ENCODE measurements at places on chromosomes 5 and 9. TPM values are rescaled to one million over a fixed set of nuclear protein-coding genes. Genes with fewer than 3 reads are reported as not detected.

GRCh38 chr5:24786108-24786507 lies 141.3 kb upstream of the CDH10 start:
- no peak overlapping the region for H3K27ac ChIP-seq
- DNase-seq: no peak
- no peaks in the 10 kb centered on the region for H3K27me3 ChIP-seq

DNA sequence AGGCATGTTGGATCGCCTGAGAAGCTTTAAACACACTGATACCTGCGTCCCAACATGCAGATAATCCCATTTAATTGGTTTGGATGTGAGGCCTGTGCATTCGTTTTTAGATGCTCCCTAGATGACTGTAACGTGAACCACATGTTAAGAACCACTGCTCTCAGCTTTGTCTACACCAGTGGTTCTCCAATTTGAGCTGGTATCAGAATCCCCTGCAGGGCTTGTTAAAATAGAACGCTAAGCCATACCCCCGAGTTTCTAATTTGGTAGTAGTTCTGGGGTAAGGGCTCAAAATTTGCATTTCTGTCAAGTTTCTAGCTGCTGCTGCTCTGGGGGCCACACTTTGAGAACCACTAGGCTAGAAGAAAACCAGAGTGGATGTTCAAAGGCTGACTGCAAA lies 74.7 kb downstream of the S1PR3 start:
- H3K4me1 ChIP-seq: no peaks in the 10 kb centered on the region
- no peak for DNase-seq
- H3K4me3 ChIP-seq: no peak overlapping the region
- no peak overlapping the region for H3K27ac ChIP-seq
- no peaks in the 10 kb centered on the region for H3K36me3 ChIP-seq

GRCh38 chr5:92548346-92548745 lies 1032.7 kb downstream of the NR2F1-AS1 start:
- H3K36me3 ChIP-seq: no peaks in the 10 kb centered on the region
- H3K4me3 ChIP-seq: no peak overlapping the region
- no peak for DNase-seq
- no peaks in the 10 kb centered on the region for H3K27me3 ChIP-seq
- H3K27ac ChIP-seq: no peak overlapping the region

GLDC gene
- total RNA-seq: not detected

REEP2 gene
- total RNA-seq: 0.40 TPM

C1QTNF2 gene
- total RNA-seq: not detected

TEK gene
- not detected for total RNA-seq

- H3K36me3 ChIP-seq: peaks cover 4% of the 10 kb centered on the region
- H3K27me3 ChIP-seq: no peaks in the 10 kb centered on the region
- DNase-seq: no peak
- no peak overlapping the region for H3K27ac ChIP-seq
These were observed 55.4 kb downstream of the FXN start for GRCh38 chr9:69090946-69091345.

DNA sequence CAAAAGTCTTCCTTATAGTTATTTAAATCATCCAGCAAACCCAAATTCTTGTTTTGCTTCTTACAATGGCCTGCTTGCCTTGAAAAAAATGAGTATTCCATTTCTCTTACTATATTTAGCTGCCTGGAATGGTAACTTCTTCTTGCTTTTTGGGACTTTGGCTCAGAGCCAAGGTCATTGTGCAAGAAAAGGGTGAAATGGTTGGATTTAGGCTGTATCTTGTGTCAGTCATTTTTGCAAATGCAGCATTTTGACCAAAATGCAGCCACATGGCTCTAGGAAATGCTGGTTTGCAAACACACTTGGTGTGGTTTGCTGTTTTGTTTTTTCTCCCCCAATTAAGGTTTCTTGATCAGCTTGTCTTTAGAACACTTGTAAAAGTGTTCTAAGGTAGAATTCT lies 133.3 kb upstream of the ELL2 start:
- H3K36me3 ChIP-seq: no peaks in the 10 kb centered on the region
- H3K27ac ChIP-seq: no peak overlapping the region
- no peaks in the 10 kb centered on the region for H3K27me3 ChIP-seq
- no peaks in the 10 kb centered on the region for H3K4me1 ChIP-seq
- no peak overlapping the region for H3K4me3 ChIP-seq

TMOD1 gene
- total RNA-seq: 0.86 TPM

FOXD1 gene
- total RNA-seq: not detected

DNA sequence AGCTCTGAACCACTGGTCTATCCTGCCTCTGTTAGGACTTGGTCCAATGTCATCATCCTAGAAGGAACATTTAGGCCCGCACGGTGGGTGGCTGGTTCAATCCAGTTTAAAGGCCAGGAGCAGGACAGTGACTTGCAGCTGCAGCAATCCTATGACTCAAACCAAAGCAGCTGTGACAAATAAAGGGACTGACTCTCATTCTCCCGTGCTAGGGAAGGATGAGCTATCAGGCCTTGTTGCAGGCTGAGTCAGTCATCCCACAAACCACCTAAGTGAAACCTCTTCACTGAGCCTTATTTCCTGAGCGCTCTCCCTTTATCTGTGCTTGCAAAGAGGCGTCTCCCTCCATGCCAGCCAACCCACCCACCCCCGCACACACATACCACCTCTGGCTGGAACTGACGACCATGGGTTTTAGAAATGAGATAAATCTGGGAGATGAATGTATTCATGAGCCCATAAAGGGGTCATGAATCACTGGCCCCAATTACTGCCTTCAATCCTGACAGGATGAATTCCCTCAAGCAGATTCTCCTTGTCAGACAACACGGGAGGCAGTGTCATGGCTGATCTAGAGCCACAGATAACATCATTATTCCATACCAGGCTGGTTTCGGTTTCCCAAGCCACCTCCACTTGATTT lies 93.4 kb downstream of the KCNIP1 start:
- no peaks in the 10 kb centered on the region for H3K4me1 ChIP-seq
- H3K4me3 ChIP-seq: no peak overlapping the region
- H3K27ac ChIP-seq: no peak overlapping the region
- no peaks in the 10 kb centered on the region for H3K36me3 ChIP-seq

DNA sequence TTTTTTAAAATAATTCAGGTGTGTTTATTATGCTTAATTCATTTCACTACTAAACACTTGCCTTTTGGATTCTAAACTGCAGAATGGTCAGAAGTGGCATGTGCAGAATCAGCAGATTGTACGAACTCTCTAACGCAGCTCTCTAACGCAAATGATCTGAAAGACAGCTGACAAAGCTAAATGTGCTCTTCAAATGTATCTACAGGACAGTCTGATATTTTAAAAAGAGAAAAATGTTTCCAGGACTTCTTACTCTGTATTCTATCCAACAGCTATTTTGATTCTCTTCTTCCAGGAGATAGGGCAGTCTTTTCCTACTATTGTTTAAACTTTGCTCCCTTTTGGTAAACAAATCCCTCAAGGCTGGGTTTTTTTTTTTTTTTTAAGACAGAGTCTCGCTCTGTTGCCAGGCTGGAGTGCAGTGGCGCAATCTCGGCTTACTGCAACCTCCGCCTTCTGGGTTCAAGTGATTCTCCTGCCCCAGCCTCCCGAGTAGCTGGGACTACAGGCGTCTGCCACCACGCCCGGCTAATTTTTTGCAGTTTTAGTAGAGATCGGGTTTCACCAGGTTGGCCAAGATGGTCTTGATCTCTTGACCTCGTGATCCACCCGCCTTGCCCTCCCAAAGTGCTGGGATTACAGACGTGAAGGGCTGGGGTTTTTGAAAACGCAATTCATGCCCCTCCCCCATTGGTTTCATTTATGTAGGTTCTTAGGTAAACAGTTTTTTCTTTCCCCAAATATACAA lies 1.2 kb downstream of the NMRK1 start:
- peaks cover 62% of the 10 kb centered on the region for H3K4me1 ChIP-seq
- peak overlapping the region; percentile 99 for H3K4me3 ChIP-seq
- H3K27ac ChIP-seq: peak overlapping the region; percentile 98
- no peak for DNase-seq
- H3K36me3 ChIP-seq: peaks cover 9% of the 10 kb centered on the region
- H3K27me3 ChIP-seq: no peaks in the 10 kb centered on the region

PRLR gene
- not detected for total RNA-seq

GRCh38 chr9:137021979-137022661 lies 5.9 kb downstream of the ABCA2 start:
- H3K27me3 ChIP-seq: no peaks in the 10 kb centered on the region
- no peak overlapping the region for H3K4me3 ChIP-seq
- no peaks in the 10 kb centered on the region for H3K36me3 ChIP-seq
- DNase-seq: peak; percentile 71

SOX30 gene
- total RNA-seq: 0.44 TPM

GRCh38 chr5:95940758-95941682 lies 20.6 kb downstream of the ELL2 start:
- no peaks in the 10 kb centered on the region for H3K4me1 ChIP-seq
- H3K27me3 ChIP-seq: no peaks in the 10 kb centered on the region
- H3K36me3 ChIP-seq: no peaks in the 10 kb centered on the region
- H3K4me3 ChIP-seq: no peak overlapping the region
- DNase-seq: no peak
- H3K27ac ChIP-seq: no peak overlapping the region

LECT2 gene
- not detected for total RNA-seq

ERGIC1 gene
- 53.1 TPM for total RNA-seq

GRCh38 chr9:23829580-23830475 lies 3.8 kb upstream of the ELAVL2 start:
- no peaks in the 10 kb centered on the region for H3K4me1 ChIP-seq
- H3K4me3 ChIP-seq: no peak overlapping the region
- peaks cover 7% of the 10 kb centered on the region for H3K27me3 ChIP-seq
- no peak overlapping the region for H3K27ac ChIP-seq
- H3K36me3 ChIP-seq: no peaks in the 10 kb centered on the region

DNA sequence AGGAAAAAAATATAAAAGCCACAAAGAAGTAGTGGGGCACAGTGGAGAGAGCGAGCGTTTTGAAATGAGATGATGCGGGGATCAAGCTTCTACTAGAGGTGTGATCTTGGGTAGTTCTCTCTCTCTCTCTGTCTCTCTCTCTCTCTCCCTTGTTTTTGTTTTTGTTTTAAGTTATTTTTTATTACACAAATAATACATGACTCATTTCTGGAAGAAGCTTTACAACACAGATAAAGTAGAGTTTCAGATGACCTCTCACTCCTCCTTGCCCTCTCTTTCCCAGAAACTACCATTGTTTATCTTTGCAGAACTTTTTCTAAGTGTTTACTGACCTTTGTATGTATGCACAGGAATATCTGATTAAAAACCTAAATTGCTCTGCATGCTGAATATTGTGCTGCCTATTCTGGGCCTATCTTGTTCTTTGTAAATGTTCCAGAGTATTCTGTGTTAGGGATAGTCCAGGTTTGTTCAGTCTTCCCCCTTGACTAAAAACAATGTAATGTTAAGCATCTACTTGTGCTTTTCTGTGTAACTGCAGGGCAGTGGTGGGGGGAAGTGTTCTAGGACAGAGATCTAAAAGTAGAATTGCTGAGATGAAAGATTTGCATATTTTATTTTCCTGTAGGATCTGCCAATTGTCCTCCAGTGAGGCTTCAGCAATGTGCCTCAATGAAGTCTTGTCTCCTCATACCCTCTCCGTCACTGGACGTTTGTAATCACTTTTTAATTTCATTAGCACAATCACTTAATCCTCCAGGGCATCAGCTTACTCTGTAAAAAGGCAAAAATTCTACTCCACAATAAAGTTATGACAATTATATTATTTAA lies 52.0 kb downstream of the FYB1 start:
- H3K27ac ChIP-seq: peak overlapping the region; percentile 98
- H3K27me3 ChIP-seq: no peaks in the 10 kb centered on the region
- H3K36me3 ChIP-seq: peaks cover 13% of the 10 kb centered on the region
- H3K4me3 ChIP-seq: peak overlapping the region; percentile 67

- no peak for DNase-seq
- no peak overlapping the region for H3K4me3 ChIP-seq
- H3K27ac ChIP-seq: no peak overlapping the region
- H3K36me3 ChIP-seq: no peaks in the 10 kb centered on the region
- H3K27me3 ChIP-seq: peaks cover 7% of the 10 kb centered on the region
These were observed 102.3 kb downstream of the GLDC start for GRCh38 chr9:6543204-6543603.

- no peaks in the 10 kb centered on the region for H3K36me3 ChIP-seq
- no peak overlapping the region for H3K4me3 ChIP-seq
- no peak overlapping the region for H3K27ac ChIP-seq
- DNase-seq: no peak
- H3K4me1 ChIP-seq: no peaks in the 10 kb centered on the region
These were observed 45.2 kb upstream of the FAM240B start for GRCh38 chr9:38765101-38765500.

CSF2 gene
- total RNA-seq: not detected

GRCh38 chr5:122162100-122162638 lies 32.8 kb downstream of the ZNF474 start:
- H3K4me1 ChIP-seq: no peaks in the 10 kb centered on the region
- H3K36me3 ChIP-seq: no peaks in the 10 kb centered on the region
- H3K27ac ChIP-seq: no peak overlapping the region
- H3K4me3 ChIP-seq: no peak overlapping the region

DNA sequence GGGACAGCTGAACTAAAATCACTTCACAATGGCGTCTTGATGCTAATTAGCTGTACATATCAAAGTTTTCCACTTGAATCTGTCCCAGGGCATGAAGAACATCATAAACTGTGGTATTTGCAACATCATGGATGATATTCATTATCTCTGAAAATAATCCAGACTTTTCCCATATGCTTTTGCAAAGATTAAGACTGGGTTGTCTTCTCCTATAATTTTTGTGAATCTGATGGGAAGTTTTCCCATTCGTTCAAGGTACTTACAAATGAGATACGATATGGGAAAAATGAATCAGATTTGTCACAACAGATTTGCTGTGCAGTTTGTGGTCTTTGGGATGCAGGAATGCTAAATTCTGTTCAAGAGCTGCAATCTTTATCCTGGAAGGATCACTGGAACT lies 17.4 kb upstream of the ADAMTS16 start:
- no peak for DNase-seq
- H3K4me3 ChIP-seq: no peak overlapping the region
- no peaks in the 10 kb centered on the region for H3K4me1 ChIP-seq

TCF7 gene
- 405 TPM for total RNA-seq

MAMDC2 gene
- total RNA-seq: 0.07 TPM

- H3K4me1 ChIP-seq: no peaks in the 10 kb centered on the region
- H3K27ac ChIP-seq: no peak overlapping the region
- no peak for DNase-seq
- no peaks in the 10 kb centered on the region for H3K27me3 ChIP-seq
- no peaks in the 10 kb centered on the region for H3K36me3 ChIP-seq
- H3K4me3 ChIP-seq: no peak overlapping the region
These were observed 628.0 kb upstream of the ADAMTS16 start for GRCh38 chr5:4511996-4512656.

CCIN gene
- total RNA-seq: 1.4 TPM
